Stomach (tissue), 19 donors: ENCODE measurements at places on chromosomes 3 and 15. TPM values are rescaled to one million over a fixed set of nuclear protein-coding genes. Genes with fewer than 3 reads are reported as not detected.

The RNU6-1 gene
- not detected for polyA plus RNA-seq

The INSYN1 gene
- 2.0 TPM for polyA plus RNA-seq

The SAMD7 gene
- not detected for polyA plus RNA-seq

The TSPAN3 gene
- polyA plus RNA-seq = 99.2 TPM

The FOXL2 gene
- polyA plus RNA-seq = not detected

The TBC1D2B gene
- polyA plus RNA-seq = 12.4 TPM

The KLF13 gene
- 30.7 TPM for polyA plus RNA-seq

The TP63 gene
- 25.6 TPM for polyA plus RNA-seq

The IL17RB gene
- polyA plus RNA-seq = 4.5 TPM

The CLDN16 gene
- polyA plus RNA-seq = not detected

The ASB14 gene
- polyA plus RNA-seq = not detected

The WNT5A gene
- polyA plus RNA-seq = 1.4 TPM

The DUOX1 gene
- polyA plus RNA-seq = 16.3 TPM

The FGF7 gene
- 35.8 TPM for polyA plus RNA-seq

The NXPE3 gene
- 2.2 TPM for polyA plus RNA-seq

The RASGRP1 gene
- 0.46 TPM for polyA plus RNA-seq

The RETNLB gene
- not detected for polyA plus RNA-seq

The MGA gene
- polyA plus RNA-seq = 2.3 TPM

The HRG gene
- polyA plus RNA-seq = not detected
